Activated CD4-positive, alpha-beta T cell treated with anti-CD3 and anti-CD28 coated beads, Interleukin-2, amount 10 ng/mL, durations not matched to agents 7 days and 5 days (primary cell): ENCODE measurements at places on chromosomes 6 and 20.

DNA sequence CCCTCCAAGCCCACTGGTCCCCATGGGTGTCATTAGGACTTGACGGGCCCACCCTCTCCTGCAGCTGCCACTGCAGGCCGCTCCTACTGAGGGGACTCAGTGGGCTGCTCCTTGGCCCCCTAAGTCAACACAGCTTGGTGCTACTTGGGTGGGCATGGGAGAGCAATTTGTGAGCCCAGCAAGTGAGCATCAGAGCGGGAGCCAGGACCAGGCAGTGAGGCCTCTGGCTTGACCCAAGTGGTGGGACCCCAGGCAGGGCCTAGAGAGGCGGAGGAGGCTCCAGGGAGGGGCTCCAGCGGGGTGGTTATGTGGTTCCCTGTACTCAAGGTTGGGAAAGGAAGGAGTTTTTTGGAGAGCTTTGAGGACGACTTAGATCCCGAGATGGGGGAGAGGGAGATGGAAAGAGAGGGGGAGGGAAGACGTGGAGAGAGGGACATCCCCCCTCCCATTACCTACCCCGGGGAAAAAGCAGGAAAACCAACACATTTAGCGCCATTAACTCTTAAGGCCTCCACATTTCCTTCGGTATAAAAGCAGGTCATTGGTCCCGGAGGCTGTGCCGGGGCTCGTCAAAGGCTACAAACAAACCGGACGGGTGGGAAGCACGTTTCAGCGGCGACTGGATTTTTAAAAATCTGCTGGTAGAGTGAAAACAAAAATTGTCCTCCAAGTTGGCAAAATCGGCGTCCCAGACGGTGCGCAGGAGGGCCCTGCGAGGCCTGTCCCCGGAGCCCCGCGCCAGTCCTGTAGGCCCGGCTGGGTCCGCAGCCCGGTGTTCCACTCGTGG is 8.8 kb downstream of the FOXC1 start:
- DNase-seq: no peak

- no peak for DNase-seq
These were observed 31.3 kb downstream of the RAB22A start for GRCh38 chr20:58340853-58341252.

GRCh38 chr20:15805154-15805553 is 768.1 kb downstream of the KIF16B start:
- DNase-seq: no peak

DNA sequence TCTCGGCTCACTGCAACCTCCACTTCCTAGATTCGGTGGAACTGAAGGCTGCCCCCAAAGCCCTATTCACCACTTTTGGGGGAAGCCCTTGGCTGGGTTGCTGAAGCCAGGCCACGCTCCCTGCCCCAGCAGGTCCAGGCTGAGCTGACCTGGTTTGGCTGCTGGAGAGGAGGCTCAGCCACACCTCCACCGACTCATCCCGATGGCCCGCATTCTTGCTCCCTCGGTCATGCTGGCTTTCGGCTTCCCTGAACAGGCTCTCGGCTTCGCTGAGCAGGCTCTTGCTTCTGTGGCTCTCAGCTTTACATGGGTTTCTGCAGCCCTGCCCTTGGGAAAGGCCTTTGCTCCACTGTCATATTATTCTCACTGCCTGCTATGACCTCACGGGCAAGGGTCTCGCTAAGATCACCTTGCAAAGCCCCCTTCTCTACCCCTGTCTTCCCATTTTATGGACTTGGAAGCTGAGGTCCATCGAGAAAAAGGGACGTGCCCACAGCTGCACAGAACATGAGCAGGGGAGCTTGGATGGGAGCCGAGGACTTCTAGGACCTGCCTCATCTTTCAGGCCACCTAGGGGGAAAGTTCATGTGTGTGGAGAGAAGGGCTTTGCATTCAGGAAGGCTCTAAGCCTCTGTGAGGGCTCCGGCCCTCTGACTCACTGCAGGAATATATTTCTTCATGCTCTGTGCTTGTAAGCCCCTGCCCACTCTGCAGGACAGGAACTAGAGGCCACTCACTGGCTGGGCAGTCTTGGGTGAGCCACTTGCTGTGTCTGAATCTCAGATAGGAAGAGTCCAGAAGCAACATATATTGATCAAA is 15.6 kb downstream of the ARHGAP40 start:
- DNase-seq: no peak

DNA sequence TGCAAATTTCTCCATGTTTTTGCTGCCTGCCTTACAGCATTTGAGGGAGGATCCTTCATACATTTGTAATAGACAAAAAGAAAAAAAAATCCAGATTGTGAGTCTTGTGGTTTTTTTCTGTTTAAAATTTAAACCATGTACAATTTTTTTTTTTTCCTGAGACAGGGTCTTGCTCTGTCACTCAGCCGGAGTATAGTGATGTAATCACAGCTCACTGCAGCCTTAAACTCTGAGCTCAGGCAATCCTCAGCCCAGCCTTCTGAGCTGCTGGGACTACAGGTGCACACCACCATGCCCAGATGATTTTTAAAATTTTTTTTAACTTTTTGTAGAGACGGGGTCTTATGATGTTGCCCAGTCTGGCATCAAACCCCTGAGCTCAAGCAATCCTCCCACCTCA is 97.0 kb downstream of the GCLC start:
- no peak for DNase-seq

GRCh38 chr6:80126657-80127345 is 20.3 kb downstream of the BCKDHB start:
- no peak for DNase-seq

DNA sequence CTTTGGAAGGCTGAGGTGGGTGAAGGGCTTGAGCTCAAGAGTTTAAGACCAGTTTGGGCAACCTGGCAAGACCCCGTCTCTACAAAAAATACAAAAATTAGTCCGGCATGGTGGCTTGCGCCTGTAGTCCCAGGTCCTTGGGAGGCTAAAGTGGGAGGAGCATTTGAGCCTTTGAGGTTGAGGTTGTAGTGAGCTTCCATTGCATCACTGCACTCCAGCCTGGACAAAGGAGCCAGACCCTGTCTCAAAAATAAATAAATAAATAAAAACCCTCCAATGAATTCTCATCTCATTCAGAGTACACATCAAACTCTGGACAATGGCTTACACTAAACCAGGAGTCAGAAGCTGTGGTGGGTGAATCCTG is 31.8 kb downstream of the B4GALT5 start:
- DNase-seq: no peak

DNA sequence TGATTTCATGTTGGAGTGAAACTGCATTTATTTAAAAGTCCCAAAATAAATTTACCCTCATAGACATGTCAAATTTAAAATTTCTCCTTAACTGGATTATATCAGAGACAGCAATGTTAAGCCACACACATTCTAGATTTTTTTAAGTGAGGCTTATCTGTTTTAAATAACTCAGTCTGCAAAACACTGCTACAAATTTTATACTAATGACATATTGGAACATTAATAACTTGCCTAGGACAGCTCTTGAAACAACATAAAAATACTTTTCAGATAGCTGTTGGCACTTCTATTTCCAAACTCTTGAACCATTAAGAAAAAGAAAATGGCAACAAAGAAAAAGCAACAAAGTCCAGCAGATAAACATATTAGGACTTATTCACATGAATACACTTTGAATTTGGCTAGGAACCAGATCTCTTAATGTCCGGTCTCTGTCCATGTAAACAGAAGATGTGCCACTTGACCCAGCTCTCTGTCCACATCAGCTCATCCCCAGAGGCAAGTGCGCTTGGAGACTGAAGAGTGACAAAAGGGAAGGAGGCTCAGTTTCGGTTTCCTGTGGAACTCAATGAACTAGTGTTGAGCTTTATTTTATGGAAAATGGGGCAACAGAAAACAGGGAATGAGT is 219.3 kb upstream of the THBS2 start:
- DNase-seq: no peak

- no peak for DNase-seq
These were observed 1074.3 kb downstream of the KIF16B start for GRCh38 chr20:15498926-15499325.

- DNase-seq: no peak
These were observed 771.0 kb downstream of the QKI start for GRCh38 chr6:164185471-164185871.

DNA sequence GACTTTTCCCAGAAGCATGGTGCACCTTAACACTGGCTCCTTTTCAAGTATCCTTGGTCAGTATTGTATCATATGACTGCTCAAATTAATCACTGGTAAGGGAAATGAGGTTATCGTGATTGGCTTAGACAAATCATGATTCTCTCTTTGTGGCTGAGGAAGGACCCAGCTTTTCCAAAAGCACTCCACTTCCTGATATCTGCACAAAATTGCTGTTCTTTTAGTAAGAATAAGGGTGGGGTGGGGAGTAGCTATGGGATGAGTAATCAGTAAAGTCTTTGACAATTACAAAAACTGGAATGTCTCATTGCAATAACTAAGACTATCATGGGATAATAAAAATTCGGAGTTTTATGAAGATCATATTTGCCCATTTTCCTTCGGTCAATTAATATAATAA is 9.0 kb upstream of the RIPPLY2 start:
- no peak for DNase-seq

DNA sequence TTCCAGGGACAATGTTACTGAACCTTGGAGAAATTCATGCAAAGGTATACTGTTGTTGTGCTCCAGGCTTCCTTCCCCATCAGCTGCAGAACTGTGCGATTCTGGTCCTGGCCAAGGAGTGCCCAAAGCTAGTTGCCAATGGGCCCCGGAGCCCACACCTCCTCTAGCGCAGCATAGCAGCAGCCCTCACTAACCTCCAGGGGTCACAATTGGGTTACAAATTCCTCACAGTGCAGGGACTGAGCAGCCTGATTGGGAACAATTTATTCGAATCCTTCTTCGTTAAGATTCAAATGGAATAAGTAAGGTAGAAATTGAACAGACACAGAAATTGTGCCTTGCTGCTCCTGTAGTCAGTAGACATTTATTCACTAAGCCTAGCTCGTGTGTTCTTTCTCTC is 284.9 kb downstream of the PRKN start:
- no peak for DNase-seq

GRCh38 chr6:38177882-38178583 is 358.5 kb downstream of the ZFAND3 start:
- no peak for DNase-seq

DNA sequence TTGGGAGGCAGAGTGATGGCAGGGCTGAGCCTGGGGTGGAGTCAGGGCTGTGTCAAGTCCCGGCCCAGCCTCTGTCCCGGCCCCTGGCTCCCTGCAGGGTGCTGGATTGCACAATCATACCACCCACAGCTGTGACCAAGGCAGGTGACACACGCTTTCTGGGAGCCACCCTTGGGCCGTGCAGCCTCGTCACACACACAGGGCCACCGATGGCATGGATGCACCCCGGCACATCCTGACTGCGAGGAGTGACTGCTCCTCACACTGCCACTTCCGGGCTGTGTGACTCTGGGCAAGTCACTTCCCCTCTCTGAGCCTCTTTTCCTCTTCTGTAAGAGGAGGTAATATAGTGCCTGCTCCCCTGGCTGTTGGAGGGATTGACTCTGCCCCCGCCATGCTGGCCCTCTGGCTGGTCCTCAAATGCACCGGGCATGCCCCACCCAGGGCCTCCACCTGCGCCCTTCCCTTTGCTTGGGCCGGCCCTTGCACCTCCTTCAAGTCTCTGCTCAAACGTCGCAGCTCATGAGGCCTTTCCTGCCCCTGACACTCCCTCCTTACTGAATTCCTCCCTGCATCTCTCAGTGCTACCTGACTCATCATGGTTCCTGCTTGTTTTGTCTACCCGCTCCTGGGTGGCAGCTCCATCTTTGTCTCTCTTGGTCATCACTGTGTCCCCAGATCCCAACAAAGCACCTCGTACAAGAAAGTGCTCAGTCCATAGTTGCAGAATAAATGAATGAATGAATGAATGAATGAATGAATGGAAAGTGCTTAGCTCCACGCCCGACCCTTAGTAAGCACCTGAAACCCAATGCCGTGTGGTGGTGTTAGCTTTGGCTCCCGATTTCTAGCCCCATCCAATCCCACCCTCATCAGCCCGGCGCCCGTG is 93.5 kb downstream of the CEBPB start:
- no peak for DNase-seq
